ENCODE measurements at places on chromosomes 16 and 17.

- no peak for DNase-seq
Measured at GRCh38 chr17:4721203-4722135, 9.8 kb upstream of the MED11 start.

DNA sequence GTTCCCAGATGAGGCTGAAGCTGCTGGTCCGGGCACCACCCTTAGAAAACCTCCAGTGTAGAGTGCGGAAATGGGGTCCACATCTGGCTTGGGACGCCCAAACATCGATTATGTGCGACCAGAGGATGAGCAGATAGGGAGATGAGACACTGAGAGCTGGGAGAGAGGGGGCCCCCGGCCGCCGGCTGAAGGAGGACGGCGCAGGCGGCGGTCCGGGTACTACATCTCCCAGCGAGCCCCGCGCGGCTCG lies 182 bp upstream of the SPECC1 start:
- DNase-seq, result no peak

DNA sequence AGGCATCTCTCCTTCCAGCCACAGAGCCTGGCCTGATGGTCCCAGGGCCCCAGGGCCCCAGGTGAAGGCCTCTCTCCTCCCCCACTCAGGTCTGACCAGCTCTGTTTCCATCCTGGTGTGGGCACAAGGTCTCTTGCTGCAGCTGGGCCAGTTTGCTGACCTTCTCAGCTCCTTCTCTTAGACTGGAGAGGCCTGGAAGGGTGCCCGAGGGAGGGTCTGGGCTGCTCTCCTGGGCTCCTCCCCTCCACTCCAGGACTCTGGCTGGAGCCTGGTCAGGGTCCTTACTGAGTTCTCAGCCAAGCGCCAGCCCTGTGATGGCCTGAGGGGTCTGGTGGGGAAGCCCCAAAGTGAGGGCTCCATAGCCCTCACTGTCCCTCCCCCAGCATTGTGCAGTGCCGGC lies 12.4 kb downstream of the SOCS3 start:
- no peak for DNase-seq

DNA sequence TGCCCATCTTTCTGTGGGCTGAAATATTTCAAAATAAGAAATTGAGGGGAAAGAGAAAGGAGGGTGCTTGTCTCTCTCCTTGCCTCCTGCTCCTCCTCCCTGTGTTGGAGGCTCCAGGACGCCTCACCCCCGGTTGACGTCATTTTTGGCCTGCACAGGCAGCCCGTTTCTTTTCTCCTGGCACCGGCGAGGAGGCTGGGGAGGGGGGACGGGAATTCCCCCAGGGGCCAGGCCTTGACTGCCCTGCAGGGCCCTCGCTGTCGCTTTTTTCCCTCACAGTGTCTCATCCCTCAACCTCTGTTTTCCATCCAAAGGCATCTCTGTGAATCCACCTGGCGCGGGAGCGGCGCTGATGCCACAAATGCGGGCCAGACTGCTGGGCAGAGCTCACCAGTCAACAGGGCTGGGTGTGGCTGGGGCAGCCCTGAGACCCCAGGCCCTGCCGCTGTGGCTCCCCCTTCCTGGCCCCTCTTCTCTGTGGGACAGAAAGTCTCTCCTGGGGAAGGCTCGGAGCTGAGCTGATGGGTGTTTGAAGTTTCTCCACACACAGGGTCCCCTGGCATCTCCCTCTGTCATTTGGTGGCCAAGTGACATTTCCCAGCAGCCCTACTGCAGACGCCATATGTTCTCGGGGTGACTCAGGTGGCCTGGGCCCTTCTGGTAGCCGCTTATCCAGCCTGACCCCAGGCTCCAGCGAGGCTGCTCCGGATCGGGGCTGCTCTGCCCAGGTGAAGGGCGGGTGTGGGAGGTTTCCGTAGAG lies 16.0 kb downstream of the CENPX start:
- no peak for DNase-seq

- DNase-seq, result no peak
Measured at GRCh38 chr16:4696172-4696904, 3.0 kb downstream of the NUDT16L1 start.

GRCh38 chr16:78428193-78428592 lies 328.7 kb downstream of the WWOX start:
- DNase-seq, result no peak

DNA sequence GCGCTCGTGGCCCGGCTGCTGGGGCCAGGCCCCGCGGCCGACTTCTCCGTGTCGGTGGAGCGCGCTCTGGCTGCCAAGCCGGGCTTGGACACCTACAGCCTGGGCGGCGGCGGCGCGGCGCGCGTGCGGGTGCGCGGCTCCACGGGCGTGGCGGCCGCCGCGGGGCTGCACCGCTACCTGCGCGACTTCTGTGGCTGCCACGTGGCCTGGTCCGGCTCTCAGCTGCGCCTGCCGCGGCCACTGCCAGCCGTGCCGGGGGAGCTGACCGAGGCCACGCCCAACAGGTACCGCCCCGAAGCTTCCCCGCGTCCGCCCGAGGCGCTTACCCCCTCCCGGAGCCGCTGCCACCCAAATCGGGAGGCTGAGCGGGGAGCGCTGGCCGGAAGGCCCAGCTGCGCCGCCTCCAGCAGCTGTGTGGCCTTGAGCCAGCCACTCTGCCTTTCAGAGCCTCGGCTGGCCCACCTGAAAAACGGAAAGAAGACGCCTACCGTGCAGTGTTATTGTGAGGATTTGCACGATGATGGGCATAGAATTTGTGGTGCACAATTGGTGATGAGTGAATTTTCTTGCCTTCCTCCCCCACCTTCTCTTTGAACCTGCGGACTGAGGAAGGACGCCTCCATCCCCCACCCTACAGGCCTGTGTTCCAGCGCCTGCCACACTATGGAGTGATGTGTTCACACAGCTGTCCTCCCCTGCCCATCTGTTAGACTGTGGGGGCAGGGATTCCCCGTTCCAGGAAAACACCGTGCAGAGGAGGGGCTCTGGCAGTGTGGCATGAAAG lies 523 bp downstream of the NAGLU start:
- peak; percentile 55 for DNase-seq

DNA sequence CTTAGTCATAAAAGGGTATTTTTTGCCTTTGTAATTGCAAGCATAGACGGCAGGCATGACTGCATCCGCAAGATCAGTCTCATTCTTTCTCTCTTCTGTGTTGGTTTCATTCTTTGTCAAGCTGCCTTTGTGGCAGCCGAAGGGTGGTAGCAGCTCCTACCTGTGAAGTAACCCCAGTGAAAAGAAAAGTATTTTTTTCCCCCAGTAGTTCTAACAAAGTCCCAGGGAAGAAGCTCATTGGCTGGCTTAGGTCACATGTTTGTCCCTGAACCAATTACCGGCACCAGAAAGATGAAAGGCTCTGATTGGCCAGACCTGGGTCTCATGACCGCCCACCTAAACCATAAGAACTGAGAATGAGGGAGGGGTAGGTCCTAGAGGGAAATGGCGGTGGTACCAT lies 110.7 kb downstream of the RAP1GAP2 start:
- DNase-seq, result no peak

GRCh38 chr17:51428668-51429495 lies 168.5 kb downstream of the UTP18 start:
- DNase-seq, result no peak

DNA sequence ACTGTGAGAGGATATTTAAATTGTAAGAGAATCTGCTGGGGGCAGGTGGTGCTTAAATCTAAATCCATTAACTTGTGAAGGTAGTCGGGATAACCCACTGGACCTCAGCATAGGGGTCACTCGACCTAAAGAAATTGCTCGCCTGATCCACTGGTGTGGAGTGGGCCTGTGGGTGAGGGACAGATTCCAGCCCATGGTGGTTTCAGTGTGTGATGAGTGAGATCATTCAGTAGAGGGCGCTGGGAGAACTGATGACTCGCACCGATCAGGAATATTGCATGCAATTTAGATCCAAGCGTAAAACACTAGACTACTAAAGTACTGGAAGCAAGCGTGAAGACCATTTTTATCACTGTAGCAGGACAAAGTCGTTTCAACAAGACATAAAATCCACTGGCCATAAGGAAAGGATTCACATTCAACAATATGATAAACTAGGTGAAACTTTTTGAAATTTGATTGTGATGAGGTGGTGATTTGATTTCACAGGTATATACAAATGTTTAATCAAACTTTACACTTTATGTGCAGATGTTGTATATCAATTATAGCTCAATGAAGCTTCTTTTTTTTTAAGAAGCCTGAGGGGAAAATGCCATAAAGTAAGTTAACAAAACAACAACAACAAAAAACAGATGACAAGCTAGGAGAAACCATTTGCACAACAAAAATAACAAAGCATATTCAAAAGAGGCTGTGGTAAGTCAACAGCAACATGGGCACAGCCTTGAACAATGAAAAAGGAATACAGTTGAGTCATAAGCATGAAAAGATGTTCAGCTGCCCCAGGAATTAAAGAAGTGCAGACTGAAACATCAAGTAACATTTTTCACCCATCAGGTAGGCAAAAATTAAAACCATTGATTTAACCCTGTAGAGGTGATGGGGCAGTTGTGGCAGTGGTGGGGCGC lies 7.5 kb upstream of the TMEM170A start:
- peak; percentile 56 for DNase-seq

DNA sequence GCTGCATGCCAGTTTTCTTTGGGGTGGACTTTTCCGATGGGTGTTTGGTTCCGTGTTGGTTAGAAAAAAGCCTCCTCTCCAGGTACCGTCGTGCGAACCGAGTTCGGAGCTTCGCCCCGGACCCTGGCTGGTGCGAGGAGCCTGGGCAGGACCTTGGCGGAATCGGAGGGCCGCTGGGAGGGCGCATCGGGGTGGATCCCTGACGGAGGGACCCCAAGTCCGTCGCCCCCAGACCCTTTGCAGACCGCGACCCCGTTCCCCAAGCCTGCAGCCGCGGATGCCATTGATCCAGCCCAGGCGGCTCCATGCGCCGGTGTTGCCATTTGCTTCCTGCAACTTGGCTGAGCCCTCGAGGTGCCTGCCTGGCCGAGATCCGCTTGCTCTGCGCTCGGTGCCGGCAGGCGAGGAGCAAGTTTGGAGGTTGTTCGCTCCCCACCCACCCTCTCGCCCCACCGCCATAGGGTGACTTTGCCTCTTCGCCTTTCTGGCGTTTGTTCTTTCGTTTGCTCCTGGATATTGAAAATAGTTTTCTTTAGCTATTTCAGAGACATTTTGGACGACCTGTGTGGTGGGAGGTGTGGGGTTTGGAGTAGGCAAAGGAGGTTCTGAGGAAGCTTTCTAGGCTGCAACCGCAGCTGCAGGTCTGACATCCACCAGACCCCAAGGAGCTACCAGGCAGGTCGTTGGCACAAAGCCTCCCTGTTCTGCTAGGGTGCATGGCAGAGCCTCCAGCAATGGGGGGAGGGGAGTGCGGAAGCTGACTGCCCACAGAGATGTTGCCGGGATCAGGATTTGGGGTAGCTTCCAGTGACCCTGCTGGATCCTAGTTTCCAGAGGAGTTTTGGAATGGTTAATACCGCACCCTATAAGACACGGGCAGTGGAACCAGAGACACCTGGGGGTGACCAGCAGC lies 58.2 kb downstream of the RAP1GAP2 start:
- DNase-seq, result no peak

- DNase-seq, result no peak
Measured at GRCh38 chr17:57941384-57942370, 13.5 kb downstream of the CUEDC1 start.

GRCh38 chr17:47982091-47982617 lies 11.2 kb downstream of the CDK5RAP3 start:
- DNase-seq, result no peak

- DNase-seq, result no peak
Measured at GRCh38 chr17:38538906-38539305, 66.8 kb downstream of the SRCIN1 start.

GRCh38 chr17:15185625-15185991 lies 79.5 kb downstream of the PMP22 start:
- no peak for DNase-seq

DNA sequence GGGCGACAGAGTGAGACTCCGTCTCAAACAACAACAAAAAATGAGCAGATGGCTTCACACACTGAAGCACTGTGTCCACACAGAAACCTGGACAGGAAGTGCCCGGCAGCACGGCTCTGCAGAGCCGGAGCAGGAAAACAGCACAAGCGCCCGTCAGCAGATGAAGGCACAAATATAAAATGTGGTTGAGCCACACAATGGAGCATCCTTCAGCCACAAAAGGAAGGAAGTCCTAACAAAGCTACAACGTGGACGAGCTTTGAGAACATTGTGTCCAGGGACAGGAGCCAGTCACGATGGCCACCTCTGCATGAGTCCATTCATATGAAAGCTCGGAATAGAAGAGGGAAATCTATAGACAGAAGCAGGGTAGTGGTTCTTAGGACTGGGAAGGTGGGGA lies 15.7 kb downstream of the RHBDF2 start:
- no peak for DNase-seq

GRCh38 chr17:43935926-43936261 lies 6.4 kb downstream of the PPY start:
- no peak for DNase-seq

DNA sequence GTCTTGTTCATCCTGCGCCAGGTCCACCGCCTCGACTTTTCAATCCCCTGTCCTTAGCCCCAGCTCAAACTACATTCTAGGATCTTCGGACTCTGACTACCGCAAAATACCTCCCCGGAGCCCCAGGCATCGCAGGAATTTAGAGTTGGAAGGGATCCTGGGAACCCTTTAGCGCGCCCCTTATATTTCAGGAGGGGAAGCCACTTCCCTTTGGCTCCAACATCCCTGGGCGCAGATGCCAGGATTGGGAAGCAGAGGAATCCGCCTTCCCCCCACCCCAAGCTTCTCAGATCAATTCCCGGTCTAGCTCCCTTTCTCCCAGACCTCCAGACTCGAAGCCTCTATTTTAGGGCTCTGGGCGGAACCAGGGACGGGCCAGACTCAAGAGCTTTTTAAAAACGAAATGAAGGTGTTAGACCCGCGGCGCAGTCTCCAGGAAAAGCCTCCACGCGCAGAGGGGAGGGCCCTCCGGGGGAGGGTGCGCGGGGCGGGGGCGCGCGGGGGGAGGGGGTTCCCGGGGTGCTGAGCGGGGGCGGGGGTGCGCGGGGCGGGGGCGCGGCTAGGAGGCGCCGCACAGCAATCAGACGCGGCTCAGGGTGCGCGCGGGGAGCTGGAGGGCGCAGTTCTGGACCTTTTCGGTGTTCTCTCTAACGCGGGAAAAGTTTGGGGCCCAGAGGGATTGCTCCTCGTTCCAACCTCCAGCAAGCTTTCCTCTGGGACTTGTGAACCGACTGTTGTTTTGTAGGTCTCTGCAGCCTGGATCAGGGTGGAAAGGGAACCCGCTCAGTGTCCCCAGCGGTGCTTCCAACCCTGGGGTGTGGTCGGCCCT lies 1.6 kb downstream of the AHSP start:
- DNase-seq, result no peak

GRCh38 chr17:45961206-45961605 lies 37.8 kb upstream of the STH start:
- DNase-seq, result no peak

DNA sequence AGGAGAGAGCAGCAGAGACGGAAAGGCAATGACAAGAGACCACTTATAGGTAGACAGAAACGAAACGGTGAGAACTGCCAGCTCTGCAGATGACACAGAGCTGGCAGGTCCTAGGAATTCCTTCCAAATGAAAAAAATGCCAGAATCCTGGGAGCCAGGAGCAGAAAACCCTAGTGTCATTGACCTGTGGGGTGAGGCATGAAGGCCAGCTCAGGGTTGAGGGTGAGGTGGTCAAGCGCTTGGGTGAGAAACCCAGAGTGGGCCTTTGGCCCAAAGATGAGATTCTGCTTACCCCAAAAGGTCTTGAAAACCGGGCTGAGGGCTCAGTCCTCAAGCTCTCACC lies 9.2 kb downstream of the HIC1 start:
- DNase-seq, result no peak

GRCh38 chr17:44921122-44921882 lies 6.0 kb upstream of the GFAP start:
- no peak for DNase-seq

- DNase-seq, result no peak
Measured at GRCh38 chr16:11121914-11122692, 133.9 kb downstream of the SOCS1 start.

All from CD4-positive, alpha-beta T cell treated with Interleukin-15 for 4 hours (primary cell).